Left lung (tissue), 14 donors: ENCODE measurements at places on chromosomes 11 and 22. TPM values are rescaled to one million over a fixed set of nuclear protein-coding genes. Genes with fewer than 3 reads are reported as not detected.

OR6A2 gene
- total RNA-seq, result 0.15 TPM

OR56A1 gene
- 0.03 TPM for total RNA-seq

ATP6V1E1 gene
- total RNA-seq, result 140 TPM

DNA sequence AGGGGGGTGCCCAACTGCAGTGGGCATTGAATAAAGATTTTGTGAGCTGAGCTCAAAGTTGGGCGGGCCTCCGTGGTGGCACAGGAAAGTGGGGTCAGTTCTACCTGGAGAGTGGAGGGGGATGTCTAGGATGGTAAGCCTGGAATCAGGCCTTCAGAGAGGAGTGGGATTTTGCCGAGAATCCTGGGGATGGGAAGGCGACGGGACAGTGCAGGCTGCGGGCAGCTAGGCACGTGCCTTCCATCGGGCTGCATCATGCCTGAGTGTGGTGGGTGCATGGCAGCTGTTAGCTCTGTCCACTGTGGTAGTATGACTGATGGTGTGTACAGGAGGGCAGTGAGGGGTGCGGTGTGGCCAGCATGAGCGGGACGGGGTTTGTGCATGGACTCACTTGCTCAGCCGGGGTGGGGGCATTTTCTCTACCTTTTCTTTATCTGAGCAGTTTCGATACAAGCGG lies 3.6 kb downstream of the SHANK3 start:
- H3K36me3 ChIP-seq, result no peaks in the 10 kb centered on the region
- peaks cover 7% of the 10 kb centered on the region for H3K4me1 ChIP-seq
- H3K27ac ChIP-seq, result no peak overlapping the region
- H3K27me3 ChIP-seq, result peaks cover 8% of the 10 kb centered on the region
- peak; percentile 45 for DNase-seq
- H3K4me3 ChIP-seq, result peak overlapping the region; percentile 32

GRCh38 chr11:12319461-12319951 lies 57.9 kb upstream of the PARVA start:
- no peak overlapping the region for H3K27ac ChIP-seq
- DNase-seq, result no peak
- H3K27me3 ChIP-seq, result no peaks in the 10 kb centered on the region
- no peaks in the 10 kb centered on the region for H3K4me1 ChIP-seq
- H3K36me3 ChIP-seq, result no peaks in the 10 kb centered on the region
- no peak overlapping the region for H3K4me3 ChIP-seq

DNA sequence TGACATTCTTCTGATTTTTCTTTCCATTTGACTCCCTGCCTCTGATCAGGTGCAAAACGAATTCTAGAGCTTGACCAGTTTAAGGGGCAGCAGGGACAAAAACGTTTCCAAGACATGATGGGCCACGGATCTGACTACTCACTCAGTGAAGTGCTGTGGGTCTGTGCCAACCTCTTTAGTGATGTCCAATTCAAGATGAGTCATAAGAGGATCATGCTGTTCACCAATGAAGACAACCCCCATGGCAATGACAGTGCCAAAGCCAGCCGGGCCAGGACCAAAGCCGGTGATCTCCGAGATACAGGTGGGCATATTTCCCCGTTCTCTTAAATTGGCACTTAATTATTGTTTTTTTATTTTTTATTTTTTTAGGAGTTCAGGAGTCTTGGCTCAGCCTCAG lies 15.4 kb downstream of the XRCC6 start:
- no peaks in the 10 kb centered on the region for H3K27me3 ChIP-seq
- H3K36me3 ChIP-seq, result peaks cover 97% of the 10 kb centered on the region
- no peaks in the 10 kb centered on the region for H3K4me1 ChIP-seq
- DNase-seq, result no peak
- H3K27ac ChIP-seq, result peak overlapping the region; percentile 53
- H3K4me3 ChIP-seq, result no peak overlapping the region

- peak overlapping the region; percentile 0 for H3K4me3 ChIP-seq
- DNase-seq, result no peak
- no peak overlapping the region for H3K27ac ChIP-seq
- peaks cover 65% of the 10 kb centered on the region for H3K27me3 ChIP-seq
- peaks cover 26% of the 10 kb centered on the region for H3K36me3 ChIP-seq
- H3K4me1 ChIP-seq, result peaks cover 5% of the 10 kb centered on the region
These were observed 866 bp downstream of the GP1BB start for GRCh38 chr22:19723983-19724827.

GRCh38 chr11:128878455-128878854 lies 11.4 kb upstream of the KCNJ1 start:
- no peak overlapping the region for H3K27ac ChIP-seq
- no peaks in the 10 kb centered on the region for H3K27me3 ChIP-seq
- H3K4me3 ChIP-seq, result no peak overlapping the region
- no peak for DNase-seq
- no peaks in the 10 kb centered on the region for H3K4me1 ChIP-seq

GRCh38 chr11:11843211-11843621 lies 1.4 kb downstream of the USP47 start:
- no peaks in the 10 kb centered on the region for H3K36me3 ChIP-seq
- peak overlapping the region; percentile 97 for H3K27ac ChIP-seq
- H3K4me3 ChIP-seq, result peak overlapping the region; percentile 77
- peak; percentile 20 for DNase-seq

GRCh38 chr11:74577624-74578396 lies 14.6 kb upstream of the POLD3 start:
- no peak overlapping the region for H3K27ac ChIP-seq
- DNase-seq, result no peak
- no peaks in the 10 kb centered on the region for H3K36me3 ChIP-seq
- H3K4me1 ChIP-seq, result no peaks in the 10 kb centered on the region

- no peaks in the 10 kb centered on the region for H3K27me3 ChIP-seq
- H3K4me3 ChIP-seq, result no peak overlapping the region
- no peak overlapping the region for H3K27ac ChIP-seq
- H3K4me1 ChIP-seq, result peaks cover 15% of the 10 kb centered on the region
- no peaks in the 10 kb centered on the region for H3K36me3 ChIP-seq
These were observed 42.0 kb downstream of the FEZ1 start for GRCh38 chr11:125454047-125454446.

- no peak overlapping the region for H3K27ac ChIP-seq
- no peaks in the 10 kb centered on the region for H3K27me3 ChIP-seq
- no peak overlapping the region for H3K4me3 ChIP-seq
- no peaks in the 10 kb centered on the region for H3K4me1 ChIP-seq
- DNase-seq, result no peak
These were observed 54.4 kb downstream of the ARL14EP start for GRCh38 chr11:30377347-30377746.

- H3K4me1 ChIP-seq, result no peaks in the 10 kb centered on the region
- no peak for DNase-seq
- no peak overlapping the region for H3K27ac ChIP-seq
These were observed 54.4 kb downstream of the GRAMD1B start for GRCh38 chr11:123484448-123484847.

- no peak overlapping the region for H3K27ac ChIP-seq
- peaks cover 2% of the 10 kb centered on the region for H3K4me1 ChIP-seq
- no peaks in the 10 kb centered on the region for H3K27me3 ChIP-seq
- no peak overlapping the region for H3K4me3 ChIP-seq
- no peak for DNase-seq
These were observed 174.7 kb downstream of the RRAS2 start for GRCh38 chr11:14184028-14184940.

DNA sequence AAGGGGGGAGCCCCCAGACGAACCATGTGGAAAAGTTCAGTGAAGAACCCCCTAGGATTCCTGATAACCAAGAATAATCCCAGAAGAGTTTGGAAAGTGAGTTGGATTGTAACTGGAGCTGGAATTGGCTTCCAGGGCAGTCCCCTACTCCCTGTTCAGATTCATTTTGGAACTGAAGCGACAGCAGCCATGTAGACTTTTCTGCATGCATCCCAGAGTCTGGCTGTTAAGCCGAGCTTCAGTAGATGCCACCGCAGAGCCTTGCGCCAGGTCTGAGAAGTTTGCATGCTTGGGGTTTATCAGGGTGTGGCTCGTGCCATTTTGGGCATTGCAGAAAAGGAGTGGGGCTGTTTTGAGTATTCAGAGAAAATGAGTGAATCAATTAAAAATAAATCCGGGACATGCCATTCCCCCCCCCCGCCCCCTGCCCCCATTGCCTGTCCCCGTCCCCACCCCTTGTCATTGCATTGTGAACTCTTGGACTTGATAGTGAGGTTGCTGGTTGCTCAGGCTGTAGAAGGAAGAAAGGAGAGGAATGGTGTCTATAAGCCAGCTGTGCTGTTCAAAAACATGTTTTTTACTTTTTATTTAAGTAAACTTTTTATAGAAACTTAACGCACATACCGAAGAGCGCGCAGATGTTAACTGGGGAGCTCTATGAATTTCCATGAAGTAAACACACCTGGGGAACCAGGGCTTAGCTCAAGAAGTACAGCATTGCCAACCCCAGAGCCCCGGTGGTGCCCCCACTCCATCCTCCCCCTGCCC lies 71.2 kb downstream of the LDLRAD3 start:
- H3K36me3 ChIP-seq, result no peaks in the 10 kb centered on the region
- H3K4me1 ChIP-seq, result no peaks in the 10 kb centered on the region
- DNase-seq, result no peak
- no peak overlapping the region for H3K27ac ChIP-seq
- no peaks in the 10 kb centered on the region for H3K27me3 ChIP-seq

DNA sequence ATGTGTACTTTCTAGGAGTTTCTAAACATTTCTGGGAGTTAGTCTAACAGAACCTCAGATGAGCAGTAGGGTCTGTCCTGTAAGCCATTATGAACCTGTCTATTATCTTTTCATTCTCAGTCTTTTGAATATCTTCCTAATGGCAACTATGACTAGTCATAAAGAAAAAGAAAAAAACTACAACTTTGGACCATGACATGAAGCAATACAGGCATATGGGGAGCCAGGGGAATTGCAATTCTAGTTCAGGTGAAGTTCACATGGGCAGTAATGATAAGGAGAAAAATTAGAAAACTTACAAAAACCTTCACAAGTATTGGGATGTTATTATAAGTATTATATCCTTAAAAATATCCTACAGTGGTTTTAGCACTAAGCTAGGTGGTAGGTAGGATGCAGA lies 649.0 kb upstream of the ANO5 start:
- H3K27me3 ChIP-seq, result no peaks in the 10 kb centered on the region
- H3K27ac ChIP-seq, result no peak overlapping the region
- no peaks in the 10 kb centered on the region for H3K36me3 ChIP-seq
- DNase-seq, result no peak
- no peaks in the 10 kb centered on the region for H3K4me1 ChIP-seq
- H3K4me3 ChIP-seq, result no peak overlapping the region

- no peak overlapping the region for H3K4me3 ChIP-seq
- H3K4me1 ChIP-seq, result no peaks in the 10 kb centered on the region
- no peaks in the 10 kb centered on the region for H3K27me3 ChIP-seq
- no peak overlapping the region for H3K27ac ChIP-seq
- H3K36me3 ChIP-seq, result no peaks in the 10 kb centered on the region
These were observed 39.0 kb downstream of the QSER1 start for GRCh38 chr11:32931606-32932005.

DNA sequence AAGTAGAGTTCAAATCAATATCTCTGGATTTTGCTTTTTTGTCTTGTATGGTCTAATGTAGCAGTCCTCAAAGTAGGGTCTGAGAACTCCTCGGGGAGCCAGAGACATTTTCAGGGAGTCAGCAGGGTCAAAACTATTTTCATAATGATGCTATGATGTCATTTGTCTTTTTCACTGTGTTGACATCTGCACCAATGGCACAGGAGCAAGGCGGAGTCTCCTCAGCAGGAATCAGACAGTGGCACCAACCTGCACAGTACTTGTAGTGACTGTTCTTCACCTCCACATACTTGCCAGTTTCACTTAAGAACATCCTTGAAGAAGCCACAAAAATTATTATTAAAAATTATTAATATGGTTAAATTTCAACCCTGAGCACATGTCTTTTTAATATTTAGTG lies 14.9 kb upstream of the FXYD6 start:
- no peaks in the 10 kb centered on the region for H3K36me3 ChIP-seq
- no peak overlapping the region for H3K4me3 ChIP-seq
- DNase-seq, result no peak

- no peaks in the 10 kb centered on the region for H3K4me1 ChIP-seq
- peaks cover 7% of the 10 kb centered on the region for H3K27me3 ChIP-seq
- no peak overlapping the region for H3K27ac ChIP-seq
- no peaks in the 10 kb centered on the region for H3K36me3 ChIP-seq
These were observed 290.1 kb downstream of the BUD13 start for GRCh38 chr11:116482716-116483115.

GRCh38 chr11:128190312-128190711 lies 397.0 kb downstream of the ETS1 start:
- no peaks in the 10 kb centered on the region for H3K36me3 ChIP-seq
- H3K4me1 ChIP-seq, result peaks cover 12% of the 10 kb centered on the region
- no peak for DNase-seq

DNA sequence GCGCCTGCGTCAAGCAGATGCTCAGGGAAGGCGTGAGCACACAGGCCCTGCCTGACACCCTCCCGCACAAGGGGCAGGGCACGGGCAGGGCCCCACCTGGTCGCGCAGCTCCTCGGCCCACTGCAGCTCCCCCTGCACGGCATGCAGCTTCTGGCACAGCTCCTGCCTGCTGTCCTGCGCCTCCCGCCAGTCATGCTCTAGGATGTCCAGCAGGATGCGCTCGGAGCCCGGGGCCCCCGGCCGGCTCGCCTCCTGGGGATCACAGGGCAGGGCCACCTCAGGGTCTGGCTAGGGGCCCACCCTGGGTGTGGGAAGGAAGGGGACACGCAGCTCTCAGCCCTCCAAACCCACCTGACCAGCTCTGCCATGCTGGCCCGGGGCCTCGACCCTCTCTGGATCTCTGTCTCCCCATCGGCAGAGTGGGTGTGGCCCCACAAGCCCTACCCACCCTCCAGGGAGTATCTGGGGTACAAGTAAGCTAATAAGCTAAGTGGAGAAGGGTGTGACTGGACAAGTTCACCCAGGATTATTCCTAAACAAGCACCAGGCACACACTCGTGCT lies 10.7 kb downstream of the CARD10 start:
- peaks cover 14% of the 10 kb centered on the region for H3K4me1 ChIP-seq
- no peaks in the 10 kb centered on the region for H3K27me3 ChIP-seq
- H3K4me3 ChIP-seq, result no peak overlapping the region
- no peaks in the 10 kb centered on the region for H3K36me3 ChIP-seq

GRCh38 chr11:115184901-115185300 lies 319.3 kb downstream of the CADM1 start:
- H3K4me1 ChIP-seq, result no peaks in the 10 kb centered on the region
- H3K27ac ChIP-seq, result no peak overlapping the region
- DNase-seq, result no peak
- H3K27me3 ChIP-seq, result no peaks in the 10 kb centered on the region

DNA sequence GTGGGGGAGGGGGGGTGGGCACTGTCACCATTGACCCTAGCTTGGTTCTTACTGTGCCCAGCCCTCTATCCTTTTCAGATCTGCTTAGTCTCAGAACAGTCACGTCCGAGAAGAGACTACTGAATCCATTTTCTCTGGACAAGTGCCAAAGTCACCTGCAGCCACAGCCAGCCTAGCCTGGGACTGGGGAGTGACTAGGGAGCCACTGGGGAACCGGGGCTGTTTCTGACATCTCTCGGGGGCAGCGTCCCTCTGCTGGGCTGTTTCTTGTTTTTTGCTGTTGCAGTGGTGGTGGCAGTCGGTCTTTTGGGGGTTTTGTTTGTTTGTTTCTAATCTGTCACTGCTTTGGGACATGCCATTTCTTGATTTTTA lies 8.7 kb downstream of the SLC37A2 start:
- peaks cover 8% of the 10 kb centered on the region for H3K27me3 ChIP-seq
- H3K4me1 ChIP-seq, result peaks cover 38% of the 10 kb centered on the region
- H3K4me3 ChIP-seq, result no peak overlapping the region
- no peaks in the 10 kb centered on the region for H3K36me3 ChIP-seq
